Glutamatergic neuron (in vitro differentiated cells): ENCODE measurements at places on chromosomes 11 and 22. TPM values are rescaled to one million over a fixed set of nuclear protein-coding genes. Genes with fewer than 3 reads are reported as not detected.

DNA sequence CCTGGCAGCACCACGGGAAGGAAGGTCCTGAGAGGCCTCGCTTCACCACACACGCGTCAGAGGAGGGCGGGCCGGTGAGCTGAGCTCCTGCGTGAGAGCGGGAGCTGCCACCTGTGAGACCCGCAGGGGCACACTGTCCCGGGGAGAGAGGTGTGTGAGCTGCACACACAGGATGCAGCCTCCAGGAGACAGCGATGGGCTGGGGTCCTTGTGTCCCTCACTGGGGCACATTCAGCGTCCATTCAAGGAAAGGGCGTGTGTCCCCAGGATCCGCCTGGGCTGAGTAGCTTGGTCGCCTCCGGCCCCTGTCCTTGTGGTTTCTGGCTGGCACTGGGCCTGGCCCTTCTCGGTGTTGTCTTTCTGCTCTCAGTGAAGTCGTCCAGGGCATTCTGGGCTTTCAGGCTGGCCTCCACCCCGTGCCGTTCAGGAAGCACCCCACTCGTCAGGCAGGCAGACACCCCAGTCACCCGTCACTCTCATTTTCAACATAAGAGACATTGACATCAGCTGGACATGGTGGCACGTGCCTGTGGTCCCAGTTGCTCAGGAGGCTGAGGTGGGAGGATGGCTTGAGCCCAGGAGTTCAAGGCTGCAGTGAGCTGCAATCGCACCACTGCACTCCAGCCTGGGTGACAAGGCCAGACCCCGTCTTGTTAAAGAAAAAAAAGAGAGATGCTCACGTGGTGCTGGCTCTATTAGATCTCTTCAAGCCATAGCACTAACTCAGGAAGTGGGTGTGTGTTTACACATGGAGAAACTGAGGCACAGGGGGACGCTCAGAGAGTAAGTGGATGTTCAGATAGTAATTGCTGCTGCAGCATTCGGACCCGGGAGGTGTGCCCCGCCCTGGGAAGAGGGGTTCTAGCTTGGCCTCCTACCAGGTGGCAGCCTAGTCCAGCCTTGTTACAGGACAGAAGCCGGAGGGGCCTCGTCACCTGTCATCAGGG lies 1081.6 kb downstream of the BRD1 start:
- H3K27me3 ChIP-seq, result peaks cover 8% of the 10 kb centered on the region
- DNase-seq, result no peak
- H3K36me3 ChIP-seq, result peaks cover 12% of the 10 kb centered on the region
- no peak overlapping the region for H3K27ac ChIP-seq

GRCh38 chr11:116842909-116843308 lies 5.5 kb upstream of the APOA1 start:
- H3K27me3 ChIP-seq, result peaks cover 3% of the 10 kb centered on the region
- no peak for DNase-seq
- no peaks in the 10 kb centered on the region for H3K4me1 ChIP-seq
- no peak overlapping the region for H3K4me3 ChIP-seq
- no peaks in the 10 kb centered on the region for H3K36me3 ChIP-seq

DNA sequence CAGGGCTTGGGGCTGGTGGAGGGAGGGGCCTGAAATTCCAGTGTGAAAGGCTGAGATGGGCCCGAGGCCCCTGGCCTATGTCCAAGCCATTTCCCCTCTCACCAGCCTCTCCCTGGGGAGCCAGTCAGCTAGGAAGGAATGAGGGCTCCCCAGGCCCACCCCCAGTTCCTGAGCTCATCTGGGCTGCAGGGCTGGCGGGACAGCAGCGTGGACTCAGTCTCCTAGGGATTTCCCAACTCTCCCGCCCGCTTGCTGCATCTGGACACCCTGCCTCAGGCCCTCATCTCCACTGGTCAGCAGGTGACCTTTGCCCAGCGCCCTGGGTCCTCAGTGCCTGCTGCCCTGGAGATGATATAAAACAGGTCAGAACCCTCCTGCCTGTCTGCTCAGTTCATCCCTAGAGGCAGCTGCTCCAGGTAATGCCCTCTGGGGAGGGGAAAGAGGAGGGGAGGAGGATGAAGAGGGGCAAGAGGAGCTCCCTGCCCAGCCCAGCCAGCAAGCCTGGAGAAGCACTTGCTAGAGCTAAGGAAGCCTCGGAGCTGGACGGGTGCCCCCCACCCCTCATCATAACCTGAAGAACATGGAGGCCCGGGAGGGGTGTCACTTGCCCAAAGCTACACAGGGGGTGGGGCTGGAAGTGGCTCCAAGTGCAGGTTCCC lies at the start of gene APOC3:
Gene APOC3 (plus strand): TSS at position 383 of the 659 bp plus-strand sequence. CDS start 676 bp downstream, outside the sequence.
- DNase-seq, result no peak
- H3K27me3 ChIP-seq, result no peaks in the 10 kb centered on the region
- H3K27ac ChIP-seq, result no peak within 1 kb of the TSS
- no peaks in the 10 kb centered on the region for H3K36me3 ChIP-seq

GRCh38 chr22:37287550-37287951 lies 5.2 kb downstream of the CYTH4 start:
- peaks cover 12% of the 10 kb centered on the region for H3K4me1 ChIP-seq
- H3K27me3 ChIP-seq, result peaks cover 15% of the 10 kb centered on the region
- H3K27ac ChIP-seq, result no peak overlapping the region
- DNase-seq, result no peak
- no peaks in the 10 kb centered on the region for H3K36me3 ChIP-seq

DNA sequence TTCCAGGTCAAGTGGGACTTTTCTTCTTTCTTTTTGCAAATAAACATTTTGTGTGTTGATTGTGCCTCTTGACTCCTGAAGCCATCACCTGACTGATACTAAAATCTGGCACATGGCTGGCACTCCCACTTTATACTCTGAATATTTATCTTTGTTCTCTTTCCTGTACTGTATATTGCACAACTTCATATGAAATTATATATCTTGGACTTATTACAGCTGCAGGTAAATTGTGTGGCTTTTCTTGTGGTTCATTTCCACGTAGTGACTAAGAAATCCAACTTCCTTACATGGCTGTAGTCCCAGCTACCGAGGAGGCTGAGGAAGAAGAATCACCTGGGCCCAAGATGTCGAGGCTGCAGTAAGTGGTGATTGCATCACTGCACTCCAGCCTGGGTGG lies 23.7 kb upstream of the OR5B12 start:
- no peak overlapping the region for H3K27ac ChIP-seq
- H3K36me3 ChIP-seq, result peaks cover 5% of the 10 kb centered on the region
- no peaks in the 10 kb centered on the region for H3K4me1 ChIP-seq
- H3K4me3 ChIP-seq, result no peak overlapping the region
- H3K27me3 ChIP-seq, result no peaks in the 10 kb centered on the region

- H3K27ac ChIP-seq, result peak overlapping the region; percentile 98
- peak; percentile 79 for DNase-seq
- no peaks in the 10 kb centered on the region for H3K36me3 ChIP-seq
- peaks cover 18% of the 10 kb centered on the region for H3K4me1 ChIP-seq
Measured at GRCh38 chr11:62593434-62594044, 2.2 kb upstream of the TUT1 start.

DNA sequence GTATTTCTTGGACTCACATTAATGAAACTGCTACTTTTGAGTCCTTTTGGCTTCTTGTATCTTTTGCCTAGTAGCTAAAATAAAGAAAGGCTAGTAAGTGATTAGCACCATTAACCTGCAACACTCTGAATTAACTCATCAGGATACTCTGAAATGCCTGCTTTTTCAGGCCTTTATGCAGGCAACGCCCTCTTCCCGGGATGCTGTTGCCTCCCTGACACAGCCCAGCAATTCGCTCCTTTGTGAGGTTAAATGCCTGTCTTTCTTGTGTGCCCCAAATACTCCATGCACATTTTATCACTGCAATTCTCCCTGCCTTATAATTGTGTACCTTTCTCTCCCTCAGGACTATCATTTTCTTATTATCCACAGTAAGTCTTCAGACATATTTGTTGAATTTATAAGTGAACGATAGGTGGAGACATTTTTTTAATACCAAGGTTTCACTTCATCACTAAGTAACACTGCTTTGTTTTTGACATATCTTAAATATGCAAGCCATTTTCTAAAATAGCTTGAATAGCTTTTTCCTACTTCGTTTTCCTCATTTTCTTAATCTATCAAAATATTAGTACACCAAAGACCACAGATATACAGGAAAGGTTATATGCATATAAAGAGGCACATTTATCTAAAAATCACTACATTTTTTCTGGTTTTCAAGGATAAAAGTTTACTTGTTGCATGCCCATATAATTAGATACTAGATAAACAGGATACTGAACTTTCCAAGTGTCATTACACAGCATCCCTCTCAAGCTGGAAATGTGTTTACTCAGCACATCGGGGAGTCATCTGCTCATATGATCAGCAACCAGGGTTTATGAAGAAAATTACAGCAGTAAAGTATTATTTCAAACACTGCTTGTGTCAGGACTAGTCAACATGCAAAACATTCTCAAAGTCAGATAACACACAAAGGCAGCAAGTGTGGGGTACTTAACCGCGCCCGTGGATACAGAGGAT lies 48.5 kb upstream of the DDI1 start:
- H3K27me3 ChIP-seq, result peaks cover 1% of the 10 kb centered on the region
- no peak for DNase-seq
- no peak overlapping the region for H3K4me3 ChIP-seq
- H3K36me3 ChIP-seq, result no peaks in the 10 kb centered on the region
- no peaks in the 10 kb centered on the region for H3K4me1 ChIP-seq

DNA sequence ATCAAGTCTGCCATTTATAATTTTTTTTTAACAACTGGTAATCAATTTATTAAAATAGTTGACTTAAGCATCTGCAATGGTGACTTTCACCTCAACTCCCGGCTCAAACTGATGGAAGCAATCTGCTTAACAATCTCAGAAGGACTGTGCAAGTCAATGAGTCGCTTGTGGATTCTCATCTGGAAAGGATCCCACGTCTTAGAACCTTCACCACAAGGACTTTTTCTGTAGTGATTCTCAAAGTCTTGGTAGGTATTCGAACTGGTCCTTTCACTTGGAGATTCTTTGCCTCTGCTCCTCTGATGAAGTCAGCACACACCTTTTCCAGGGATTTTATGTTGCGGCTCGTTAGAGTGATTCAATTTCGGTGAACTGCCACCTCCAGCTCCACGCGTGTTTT lies 7.3 kb downstream of the RSF1 start:
- H3K4me3 ChIP-seq, result no peak overlapping the region
- H3K36me3 ChIP-seq, result no peaks in the 10 kb centered on the region
- H3K27me3 ChIP-seq, result no peaks in the 10 kb centered on the region
- DNase-seq, result no peak
- no peak overlapping the region for H3K27ac ChIP-seq

- H3K4me3 ChIP-seq, result no peak overlapping the region
- H3K27me3 ChIP-seq, result no peaks in the 10 kb centered on the region
- peaks cover 4% of the 10 kb centered on the region for H3K4me1 ChIP-seq
- no peak for DNase-seq
- no peak overlapping the region for H3K27ac ChIP-seq
Measured at GRCh38 chr11:110857892-110858546, 145.8 kb upstream of the ARHGAP20 start.

- H3K27me3 ChIP-seq, result peaks cover 2% of the 10 kb centered on the region
- no peak overlapping the region for H3K27ac ChIP-seq
- H3K36me3 ChIP-seq, result no peaks in the 10 kb centered on the region
- peaks cover 14% of the 10 kb centered on the region for H3K4me1 ChIP-seq
- no peak for DNase-seq
Measured at GRCh38 chr11:42778193-42778592, 533.6 kb upstream of the API5 start.

DNA sequence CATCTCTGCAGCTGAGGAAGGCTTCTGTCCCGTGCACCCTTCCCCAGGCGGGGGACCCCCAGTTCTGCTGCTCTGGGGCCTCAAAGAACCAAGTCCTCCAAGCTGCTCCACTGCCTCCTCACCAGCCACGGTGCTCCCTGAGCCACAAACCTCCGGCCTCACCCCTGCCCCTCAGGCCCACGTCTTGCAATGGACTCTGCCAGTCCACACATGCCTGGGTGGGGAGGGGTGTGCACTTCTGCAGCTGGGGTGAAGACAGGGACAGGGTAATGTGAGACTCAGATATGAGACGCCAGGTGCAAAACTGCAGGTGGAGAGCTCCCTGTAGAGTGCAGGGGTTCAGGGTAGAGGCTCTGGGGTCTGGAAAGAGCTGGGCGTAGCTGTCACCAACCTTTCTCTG lies 3.2 kb upstream of the PTDSS2 start:
- no peaks in the 10 kb centered on the region for H3K36me3 ChIP-seq
- peaks cover 9% of the 10 kb centered on the region for H3K27me3 ChIP-seq
- H3K4me1 ChIP-seq, result peaks cover 9% of the 10 kb centered on the region

GRCh38 chr11:35907648-35908431 lies 36.0 kb upstream of the LDLRAD3 start:
- no peak overlapping the region for H3K4me3 ChIP-seq
- H3K36me3 ChIP-seq, result peaks cover 17% of the 10 kb centered on the region
- no peak for DNase-seq

DNA sequence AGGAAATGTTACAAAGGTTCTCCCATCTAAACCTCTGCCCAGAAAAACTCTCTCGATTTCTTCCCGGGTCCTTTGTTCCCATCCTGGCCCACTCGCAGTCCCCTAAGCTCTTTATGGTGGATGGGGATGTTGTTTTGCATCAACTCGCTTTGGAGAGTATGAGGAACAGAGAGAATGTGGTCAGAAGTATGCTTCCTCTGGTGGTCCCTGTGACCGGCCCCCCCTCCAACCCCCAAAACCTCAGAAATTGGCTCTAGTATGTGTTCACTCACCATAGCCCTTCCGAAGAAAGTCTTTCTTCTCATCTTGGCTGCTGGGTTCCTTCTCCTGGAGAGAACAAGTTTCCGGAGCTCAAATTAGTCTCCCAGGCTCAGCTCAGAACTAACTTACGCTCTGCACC lies 54.4 kb downstream of the GRAMD1B start:
- H3K27ac ChIP-seq, result no peak overlapping the region
- H3K4me3 ChIP-seq, result no peak overlapping the region
- no peaks in the 10 kb centered on the region for H3K27me3 ChIP-seq
- H3K36me3 ChIP-seq, result no peaks in the 10 kb centered on the region

- H3K4me3 ChIP-seq, result no peak overlapping the region
- DNase-seq, result no peak
- H3K4me1 ChIP-seq, result peaks cover 11% of the 10 kb centered on the region
Measured at GRCh38 chr11:3201112-3201581, 17.5 kb downstream of the MRGPRG start.

DNA sequence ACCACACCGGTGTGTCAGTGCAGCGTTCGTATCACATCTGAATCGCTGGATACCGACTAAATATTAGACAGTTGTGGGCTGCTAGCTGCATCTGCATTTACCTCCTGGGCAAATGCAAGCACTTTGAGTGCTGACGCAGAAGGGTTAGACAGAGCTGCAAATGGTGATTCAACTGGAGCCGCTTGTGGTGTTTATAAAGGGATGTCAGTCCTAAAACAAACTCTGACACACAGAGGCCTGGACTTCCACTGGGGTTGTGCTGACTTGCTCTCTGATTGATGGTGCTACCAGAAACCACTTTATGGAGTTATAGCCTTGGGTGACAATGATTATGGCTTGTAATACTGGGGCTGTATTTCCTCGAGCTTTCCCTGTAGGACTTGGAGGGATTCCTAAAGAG lies 374.4 kb downstream of the NTM start:
- H3K27me3 ChIP-seq, result no peaks in the 10 kb centered on the region
- H3K36me3 ChIP-seq, result no peaks in the 10 kb centered on the region
- H3K27ac ChIP-seq, result no peak overlapping the region

- H3K4me3 ChIP-seq, result no peak overlapping the region
- H3K27ac ChIP-seq, result no peak overlapping the region
- H3K36me3 ChIP-seq, result no peaks in the 10 kb centered on the region
- H3K4me1 ChIP-seq, result peaks cover 8% of the 10 kb centered on the region
- DNase-seq, result no peak
Measured at GRCh38 chr11:127461241-127462064, 460.9 kb upstream of the KIRREL3 start.

Gene ANO9
- total RNA-seq, result 1.8 TPM

Gene NXPE4
- not detected for total RNA-seq

Gene MPZL2
- not detected for total RNA-seq

Gene CXCR5
- not detected for total RNA-seq

Gene MRGPRX4
- total RNA-seq, result not detected

Gene CRYAB
- total RNA-seq, result 0.64 TPM

Gene SNU13
- 93.5 TPM for total RNA-seq

Gene LRRC56
- total RNA-seq, result 2.6 TPM

Gene C1QTNF5
- 0.32 TPM for total RNA-seq
